Stimulated activated CD4-positive, alpha-beta T cell treated with anti-CD3 and anti-CD28 coated beads, Interleukin-4, amount 100 ng/mL, for 4 hours (primary cell): ENCODE measurements at places on chromosomes 1 and 21.

- DNase-seq: no peak
Observed at GRCh38 chr21:37944496-37944895, 28.2 kb upstream of the KCNJ6 start.

GRCh38 chr1:17551755-17552234, 12.3 kb downstream of the ARHGEF10L start:
- no peak for DNase-seq

GRCh38 chr1:11147197-11147770, 41.9 kb upstream of the ANGPTL7 start:
- no peak for DNase-seq

GRCh38 chr1:5611851-5612250, 380.4 kb downstream of the NPHP4 start:
- no peak for DNase-seq

DNA sequence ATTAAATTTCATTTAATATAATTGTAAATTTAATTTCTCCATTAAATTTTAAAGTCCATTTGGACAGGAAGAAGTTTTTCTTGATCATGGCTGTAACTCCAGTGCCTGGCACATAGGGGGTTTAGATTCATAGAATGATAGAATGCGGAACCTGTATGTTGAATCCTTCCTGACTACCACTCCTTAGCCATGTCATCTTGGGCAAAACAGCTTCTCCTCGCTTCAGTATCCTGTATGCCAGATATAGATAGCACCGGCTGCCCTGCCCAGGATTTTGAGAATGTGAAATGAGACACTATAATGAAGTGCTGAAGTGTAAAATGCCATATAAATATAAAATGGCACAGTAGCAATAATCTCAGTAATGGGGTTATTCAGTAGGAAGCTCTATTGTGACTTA, 6.4 kb downstream of the DYRK1A start:
- DNase-seq: no peak

DNA sequence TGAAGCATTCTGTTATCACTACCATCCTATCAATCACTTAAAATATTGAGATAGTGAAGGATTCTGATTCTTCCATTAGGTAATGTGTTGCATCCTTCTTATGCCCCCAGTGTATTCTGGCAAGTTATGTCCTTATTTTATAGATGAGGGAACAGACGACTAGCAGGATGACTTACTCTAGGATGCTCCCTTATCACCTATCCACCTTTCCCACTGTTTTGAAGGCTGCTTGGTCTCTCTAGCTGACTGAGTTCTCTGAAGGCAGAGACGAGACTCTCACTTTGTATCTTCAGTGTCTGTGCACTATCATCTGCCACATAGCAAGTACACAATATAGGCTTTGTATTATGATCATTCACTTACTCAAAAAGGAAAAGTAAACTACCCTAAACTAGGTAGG, 4.0 kb downstream of the GLUL start:
- DNase-seq: no peak

DNA sequence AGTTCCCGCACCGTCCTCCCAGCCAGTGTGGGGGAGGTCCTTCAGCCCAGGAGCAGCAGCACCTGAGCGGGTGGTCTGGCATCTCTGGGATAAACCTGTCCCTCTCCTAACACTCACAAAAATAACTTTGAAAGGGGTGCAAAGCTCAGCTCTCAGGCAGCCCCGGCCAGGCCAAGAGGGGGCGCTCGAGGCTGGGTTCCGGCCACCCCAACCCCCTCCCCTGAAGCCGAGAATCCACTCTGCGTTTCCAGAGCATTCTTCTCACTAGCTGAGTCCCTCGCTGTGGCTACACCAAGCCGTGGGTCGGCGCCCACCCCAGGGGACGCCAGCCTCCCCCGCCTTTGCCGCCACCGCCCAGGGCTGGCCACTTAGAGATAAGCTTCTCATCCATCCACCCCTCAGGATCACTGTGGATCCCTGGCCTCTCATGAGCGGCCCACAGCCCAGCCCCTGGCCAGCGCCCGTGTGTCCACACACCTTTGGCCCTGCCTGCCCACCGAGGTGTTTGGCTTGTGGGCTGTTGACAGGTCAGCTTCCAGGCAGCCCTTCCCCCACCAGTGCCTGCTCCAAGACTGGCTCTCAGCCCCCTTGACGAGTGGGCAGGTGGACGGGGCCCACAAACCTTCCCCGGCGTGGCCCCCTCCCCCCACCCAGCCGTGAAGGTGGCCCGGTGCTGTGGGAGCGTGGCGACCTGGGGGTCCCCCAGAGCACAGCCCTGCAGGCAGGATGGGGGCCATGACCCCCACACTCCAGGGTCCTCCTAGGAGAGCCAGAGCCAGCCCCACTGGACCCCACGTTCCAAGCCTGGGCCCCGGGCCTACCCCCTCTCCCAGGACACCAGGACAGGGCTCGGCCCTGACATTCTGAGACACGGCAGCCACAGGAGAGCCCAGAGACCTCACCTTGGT, 1.9 kb downstream of the FTCD start:
- DNase-seq: peak; percentile 24

GRCh38 chr21:45575993-45576837, 34.0 kb upstream of the SLC19A1 start:
- no peak for DNase-seq
